ENCODE measurements at places on chromosomes 3 and 15. TPM values are rescaled to one million over a fixed set of nuclear protein-coding genes. Genes with fewer than 3 reads are reported as not detected.

Gene MKRN3
- not detected for total RNA-seq

- H3K4me3 ChIP-seq, result no peak overlapping the region
- no peaks in the 10 kb centered on the region for H3K4me1 ChIP-seq
- no peaks in the 10 kb centered on the region for H3K27me3 ChIP-seq
- DNase-seq, result no peak
Observed at GRCh38 chr3:64928683-64929082, 240.9 kb upstream of the ADAMTS9 start.

DNA sequence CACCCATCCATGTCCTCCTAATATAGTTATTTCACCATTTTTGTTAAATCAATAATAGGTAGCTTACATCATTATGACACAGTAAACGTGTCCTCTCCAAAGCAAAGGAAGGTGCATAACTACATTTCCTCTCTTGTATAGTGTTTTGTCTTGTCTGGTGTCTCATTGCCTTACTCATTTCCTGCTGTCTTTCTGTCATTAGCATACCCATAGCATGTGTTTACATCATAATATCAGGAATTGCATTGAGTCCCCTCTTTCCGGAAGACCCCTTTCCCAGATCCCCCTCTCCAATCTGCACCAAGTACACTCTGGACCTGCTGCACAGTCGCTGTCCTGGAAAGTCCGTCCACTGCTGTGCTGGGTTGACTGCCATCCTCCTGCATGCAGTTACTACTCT is 47.9 kb downstream of the SOX14 start:
- no peaks in the 10 kb centered on the region for H3K4me1 ChIP-seq
- no peaks in the 10 kb centered on the region for H3K36me3 ChIP-seq
- no peak overlapping the region for H3K4me3 ChIP-seq
- no peak for DNase-seq

Gene ACKR4
- total RNA-seq, result 1.3 TPM

Gene CORO2B
- total RNA-seq, result 0.82 TPM

DNA sequence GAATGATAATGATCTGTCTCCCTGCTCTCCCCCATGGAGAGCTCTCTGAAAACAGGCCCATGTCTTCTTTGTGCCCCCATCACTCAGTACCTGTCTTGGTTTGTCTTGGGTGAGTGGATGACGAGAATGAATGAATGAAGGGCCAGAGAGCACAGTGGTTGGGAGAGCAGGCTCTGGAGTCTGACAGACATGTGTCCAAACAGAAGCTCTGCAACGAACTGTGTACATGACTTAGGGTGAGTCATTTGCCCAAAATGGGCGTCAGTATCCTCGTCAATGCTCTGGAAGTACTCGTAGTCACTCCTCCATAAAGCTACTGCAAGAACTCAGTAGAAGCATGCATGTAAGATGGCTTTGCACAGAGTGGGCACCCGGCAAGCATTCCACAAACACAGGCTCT is 170.2 kb upstream of the TLE3 start:
- H3K4me1 ChIP-seq, result no peaks in the 10 kb centered on the region
- DNase-seq, result no peak
- H3K27me3 ChIP-seq, result no peaks in the 10 kb centered on the region

DNA sequence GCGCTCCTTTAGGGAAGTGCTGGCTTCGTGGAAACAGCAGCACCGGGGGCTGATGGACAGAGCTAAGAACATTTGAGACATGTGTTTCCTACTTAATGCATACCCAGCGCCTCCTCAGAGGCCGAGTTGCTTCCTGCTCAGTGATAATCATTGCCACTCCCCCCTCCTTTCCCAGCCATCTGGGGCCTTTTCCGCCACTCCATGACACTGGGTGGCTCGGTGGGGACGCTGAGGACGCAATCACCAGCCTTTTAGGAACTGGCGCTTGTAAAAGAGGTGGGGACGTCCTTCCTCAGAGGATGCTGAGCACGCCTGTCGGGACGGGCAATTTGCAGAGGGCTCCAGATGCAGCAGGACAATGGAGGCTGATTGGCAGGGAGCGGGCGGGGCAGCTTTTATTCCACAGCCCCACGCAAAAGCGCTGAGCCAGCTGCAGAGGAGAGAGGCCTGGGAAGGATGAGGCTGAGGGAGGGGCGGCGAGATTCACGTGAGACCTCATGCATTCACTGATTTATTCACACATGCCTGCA is 22.2 kb upstream of the IQSEC1 start:
- H3K36me3 ChIP-seq, result no peaks in the 10 kb centered on the region
- no peak for DNase-seq
- no peaks in the 10 kb centered on the region for H3K4me1 ChIP-seq
- H3K27ac ChIP-seq, result no peak overlapping the region
- no peaks in the 10 kb centered on the region for H3K27me3 ChIP-seq

DNA sequence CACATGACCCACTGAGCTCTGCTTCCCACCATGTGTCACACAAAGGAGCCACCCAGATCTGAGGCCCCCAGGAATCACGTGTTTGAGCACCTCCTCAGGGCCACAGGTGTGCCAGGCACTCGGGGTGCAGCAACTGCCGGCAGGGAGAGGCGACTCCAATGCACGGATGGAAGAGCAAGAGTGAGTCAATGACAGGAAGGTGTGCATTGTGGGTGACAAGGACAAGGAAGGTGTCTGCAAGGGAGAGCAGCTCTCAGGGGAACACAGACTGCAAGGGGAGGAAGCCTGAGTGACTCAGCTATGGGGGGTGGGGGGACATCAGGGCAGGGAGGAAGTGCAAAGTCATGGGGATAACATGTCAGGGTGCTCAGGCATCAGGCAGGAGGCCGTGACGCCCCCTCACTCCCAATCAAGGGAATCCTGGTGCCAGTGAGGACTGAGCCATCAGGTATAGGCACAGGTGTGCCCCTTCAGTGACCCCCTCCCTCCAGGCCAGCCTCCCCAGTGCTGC is 67.4 kb downstream of the NUP210 start:
- no peak overlapping the region for H3K27ac ChIP-seq
- peaks cover 8% of the 10 kb centered on the region for H3K36me3 ChIP-seq
- no peak overlapping the region for H3K4me3 ChIP-seq
- no peaks in the 10 kb centered on the region for H3K4me1 ChIP-seq

GRCh38 chr3:43606284-43606683 is 15.5 kb downstream of the ANO10 start:
- no peaks in the 10 kb centered on the region for H3K27me3 ChIP-seq
- H3K36me3 ChIP-seq, result no peaks in the 10 kb centered on the region
- no peak for DNase-seq
- H3K4me3 ChIP-seq, result no peak overlapping the region
- no peaks in the 10 kb centered on the region for H3K4me1 ChIP-seq

GRCh38 chr15:73632670-73633058 is 525 bp downstream of the NPTN start:
- H3K4me3 ChIP-seq, result peak overlapping the region; percentile 91
- H3K36me3 ChIP-seq, result no peaks in the 10 kb centered on the region
- H3K4me1 ChIP-seq, result peaks cover 34% of the 10 kb centered on the region
- peak overlapping the region; percentile 92 for H3K27ac ChIP-seq
- no peaks in the 10 kb centered on the region for H3K27me3 ChIP-seq

Gene NIT2
- total RNA-seq, result 14.2 TPM

Gene TMIE
- 0.13 TPM for total RNA-seq

Gene EXOG
- total RNA-seq, result 6.6 TPM

- H3K27me3 ChIP-seq, result no peaks in the 10 kb centered on the region
- peaks cover 2% of the 10 kb centered on the region for H3K4me1 ChIP-seq
- H3K27ac ChIP-seq, result no peak overlapping the region
Observed at GRCh38 chr15:39624806-39625205, 43.9 kb downstream of the THBS1 start.

Gene TMPRSS7
- 0.09 TPM for total RNA-seq

GRCh38 chr15:38103564-38103963 is 149.1 kb upstream of the SPRED1 start:
- no peak for DNase-seq
- H3K27ac ChIP-seq, result no peak overlapping the region
- H3K27me3 ChIP-seq, result no peaks in the 10 kb centered on the region
